GM10248 (cell line): ENCODE measurements at places on chromosomes 7 and 10.

GRCh38 chr10:88119160-88119559 is 255.7 kb downstream of the PTEN start:
- no peak for DNase-seq

DNA sequence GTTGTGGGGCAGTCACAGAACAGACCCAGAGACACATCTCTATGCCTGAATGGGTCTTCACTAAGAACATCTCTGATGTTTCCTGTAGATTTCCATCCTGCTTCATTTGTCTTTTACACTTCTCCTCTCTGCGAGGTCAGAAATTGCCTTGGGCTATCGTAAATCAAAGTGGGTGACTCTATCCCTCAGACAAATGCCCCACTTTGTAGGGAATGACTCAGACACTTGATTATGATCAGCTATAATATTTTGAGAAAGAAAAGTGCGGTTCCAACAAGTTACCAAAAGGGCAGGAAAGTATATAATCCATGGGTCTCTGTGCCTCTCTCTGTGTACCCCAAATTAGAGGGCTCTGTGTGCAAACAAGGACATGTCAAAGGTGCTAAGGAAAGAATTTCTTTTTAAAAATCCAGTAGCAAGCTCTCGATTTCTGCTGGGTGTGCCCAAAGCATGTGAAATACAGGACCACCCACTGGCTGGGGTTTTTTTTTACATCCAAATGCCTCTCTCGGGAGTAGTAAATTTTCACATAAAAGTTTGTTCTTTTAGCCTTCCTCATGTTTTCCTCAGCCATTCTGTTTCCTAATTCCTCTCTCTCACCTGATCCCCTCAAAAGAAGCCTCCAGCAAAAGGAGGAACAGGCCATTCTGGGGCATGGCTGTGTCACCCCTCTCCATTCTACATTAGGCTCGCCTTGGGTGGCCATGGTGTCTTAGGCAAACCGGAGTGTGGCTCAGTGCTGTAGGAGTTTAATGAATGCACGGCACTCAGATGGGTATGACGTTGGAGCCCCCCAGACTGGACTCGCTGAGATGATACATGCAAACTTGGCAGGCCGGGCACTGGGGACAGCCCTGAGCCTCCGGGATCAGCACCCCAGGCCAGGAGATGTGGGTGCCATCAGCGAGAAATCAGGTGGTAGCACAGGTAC is 6.3 kb upstream of the OPN4 start:
- no peak for DNase-seq

DNA sequence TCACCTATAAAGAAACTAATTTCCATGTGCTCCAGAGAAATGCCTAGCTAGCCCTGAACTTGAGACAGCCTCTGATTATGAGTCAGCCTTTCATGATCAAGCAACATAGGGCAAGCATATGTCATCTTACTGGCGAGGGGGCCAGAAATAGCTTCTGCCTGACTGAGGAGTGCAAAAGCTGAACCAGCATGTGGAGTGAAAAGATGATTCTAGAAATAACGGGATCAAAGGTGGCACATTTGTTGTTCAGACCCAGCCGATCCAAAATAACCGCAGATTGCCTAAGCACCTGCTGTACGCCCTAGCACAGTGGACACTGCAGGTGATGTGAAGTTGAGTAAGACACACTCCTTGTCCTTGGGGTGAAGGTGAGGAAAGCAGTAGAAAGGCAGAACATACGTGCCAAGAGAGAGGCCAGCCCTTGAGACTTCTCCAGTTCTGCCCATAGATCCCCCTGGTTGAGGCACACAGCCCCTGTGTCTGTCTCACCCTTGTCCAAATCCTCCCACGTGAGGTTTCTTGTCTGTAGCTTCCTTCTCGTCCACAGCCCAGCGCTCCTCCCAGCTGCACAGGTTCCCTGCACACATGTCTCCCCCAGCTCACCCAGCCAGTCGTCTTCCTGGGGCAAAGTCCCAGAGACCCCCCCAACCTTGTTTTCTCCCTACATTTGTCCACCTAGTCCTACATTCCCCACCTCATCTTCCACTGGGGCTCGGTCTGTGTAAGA is 2.8 kb upstream of the BCL7B start:
- peak; percentile 42 for DNase-seq

GRCh38 chr10:127854769-127855590 is 37.8 kb downstream of the CLRN3 start:
- DNase-seq = peak; percentile 41

DNA sequence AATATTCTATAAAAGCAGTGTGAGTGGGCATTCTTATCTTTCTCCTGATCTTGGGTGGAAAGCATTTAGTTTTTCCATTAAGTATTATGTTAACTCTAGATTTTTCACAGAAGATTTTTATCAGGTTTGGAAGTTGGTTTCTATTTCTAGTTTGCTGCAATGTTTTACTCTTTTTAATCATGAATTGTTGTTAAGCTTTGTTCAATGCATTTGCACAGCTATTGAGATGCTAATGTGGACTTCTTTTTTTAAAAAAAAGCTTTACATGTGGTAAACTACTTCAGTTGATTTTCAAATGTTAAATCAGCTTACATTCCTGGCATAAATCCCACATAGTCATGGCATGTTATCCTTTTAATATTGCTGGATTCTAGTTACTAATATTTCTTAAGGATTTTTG is 363.6 kb upstream of the NRP1 start:
- DNase-seq = no peak

DNA sequence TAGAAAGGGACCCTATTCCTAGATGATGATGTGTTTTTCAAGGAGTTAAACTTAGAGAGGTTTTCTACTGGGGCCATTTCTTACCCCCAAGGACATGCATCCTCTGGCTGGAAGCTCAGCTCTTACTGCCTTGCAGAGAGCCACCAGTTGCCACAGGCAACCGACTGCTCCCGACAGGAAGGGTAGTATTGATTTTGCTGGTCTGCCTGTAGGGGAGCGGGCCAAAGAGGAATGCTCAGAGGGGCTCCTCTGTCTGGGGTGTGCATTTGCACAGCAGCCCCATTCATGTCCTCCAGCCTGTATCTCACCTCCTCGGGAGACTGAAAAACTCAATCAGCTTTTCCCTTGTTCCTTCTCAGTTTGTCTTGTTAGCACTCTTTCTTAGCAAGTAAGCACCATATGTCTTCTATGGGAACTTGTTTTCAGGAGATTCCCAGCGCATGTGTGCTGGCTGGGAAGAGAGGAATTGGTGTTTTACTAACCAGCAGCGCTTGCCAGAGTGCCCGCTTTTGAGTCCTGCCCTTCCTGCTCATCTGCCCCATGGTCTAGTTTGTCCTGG is 739.0 kb upstream of the GALNT17 start:
- DNase-seq = no peak

DNA sequence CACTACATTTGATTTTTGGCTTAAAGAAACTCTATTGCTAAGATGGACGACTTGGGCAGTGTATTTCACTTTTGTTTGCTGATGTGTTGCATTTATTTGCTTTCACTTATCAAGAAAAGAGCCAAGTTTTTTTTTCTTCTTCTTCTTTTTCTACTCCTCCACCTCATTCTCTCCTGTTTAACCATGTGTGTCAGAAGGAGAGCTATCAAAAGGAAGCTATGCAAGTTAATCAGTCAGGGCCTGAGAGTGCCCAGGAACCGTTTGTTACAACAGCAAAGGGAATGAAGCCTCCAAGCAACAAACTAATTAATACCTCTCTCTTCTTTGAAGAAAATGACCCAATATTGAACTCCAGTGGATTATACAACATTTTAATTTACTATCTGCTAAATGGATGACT is 299.3 kb downstream of the GRM8 start:
- DNase-seq = no peak

GRCh38 chr10:43160046-43160920 is 22.0 kb downstream of the CSGALNACT2 start:
- DNase-seq = peak; percentile 11

DNA sequence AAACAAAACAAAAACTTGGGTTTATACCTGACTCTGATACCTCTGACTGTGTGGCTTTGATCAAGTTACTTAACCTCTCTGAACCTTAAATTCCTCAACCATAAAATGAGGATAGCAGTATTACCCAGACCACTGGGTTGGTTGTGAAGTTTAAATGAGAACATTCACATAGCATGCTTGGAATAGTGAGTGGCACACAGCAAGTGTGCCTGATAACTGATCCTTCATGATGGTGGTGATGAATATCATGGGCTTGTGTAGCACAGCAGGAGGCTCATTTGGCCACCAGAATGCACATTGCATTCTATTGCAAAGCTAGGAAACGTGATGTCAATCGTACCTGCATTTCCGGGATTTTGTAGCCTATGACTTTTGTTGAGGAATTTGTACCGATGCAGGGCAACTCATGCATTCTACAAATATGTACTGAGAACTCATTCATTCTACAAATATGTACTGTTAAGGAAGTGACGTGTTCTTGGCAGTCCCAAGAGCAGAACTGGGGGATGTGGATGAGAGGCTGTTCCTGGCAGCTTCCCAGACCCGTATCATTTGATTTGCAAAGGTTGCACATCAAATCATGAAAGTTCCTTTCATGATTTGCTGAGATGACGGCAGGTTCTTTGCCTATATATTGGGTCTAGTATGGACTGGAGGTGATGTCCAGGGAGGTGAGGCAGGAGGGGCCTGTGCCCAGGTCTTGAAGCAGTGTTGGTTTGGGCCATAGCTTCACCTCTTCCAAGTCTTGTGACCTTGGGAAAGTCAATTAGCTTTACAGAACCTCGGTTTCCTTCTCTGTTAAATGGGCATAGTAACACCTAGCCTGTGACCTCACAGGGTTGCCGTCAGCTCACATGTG is 94.6 kb upstream of the SMNDC1 start:
- no peak for DNase-seq

- DNase-seq = no peak
These were observed 1.8 kb upstream of the KCP start for GRCh38 chr7:128912281-128912680.

GRCh38 chr10:27446091-27446918 is 57.8 kb upstream of the RAB18 start:
- peak; percentile 14 for DNase-seq

GRCh38 chr10:517241-517830 is 172.1 kb downstream of the DIP2C start:
- DNase-seq = no peak

GRCh38 chr7:144834641-144835144 is 1.2 kb downstream of the TPK1 start:
- DNase-seq = peak; percentile 60

GRCh38 chr7:98651760-98652159 is 34.7 kb downstream of the NPTX2 start:
- no peak for DNase-seq

DNA sequence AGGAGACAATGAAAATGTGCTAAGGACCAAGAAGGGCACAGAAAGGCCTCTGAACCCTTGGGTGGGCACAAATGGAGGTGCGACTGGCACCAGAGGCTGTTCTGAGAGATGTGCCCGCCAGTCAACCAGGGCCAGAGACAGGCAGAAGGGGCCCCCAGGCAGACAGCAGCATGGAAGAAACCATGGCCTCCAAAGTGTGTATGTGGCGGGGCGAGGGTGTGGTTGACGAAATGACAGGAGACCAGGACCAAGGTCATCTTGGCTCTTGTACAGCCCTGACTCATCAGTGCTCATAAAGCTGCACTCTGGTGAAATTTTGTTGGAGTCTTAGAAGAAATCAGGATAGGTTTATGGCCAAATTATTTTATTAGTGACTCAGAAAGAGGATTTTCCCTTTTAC is 4.0 kb upstream of the MRPS24 start:
- no peak for DNase-seq

GRCh38 chr7:129741743-129742213 is 130.3 kb downstream of the NRF1 start:
- no peak for DNase-seq

GRCh38 chr10:104642658-104643302 is 1.7 kb downstream of the SORCS3 start:
- DNase-seq = no peak

DNA sequence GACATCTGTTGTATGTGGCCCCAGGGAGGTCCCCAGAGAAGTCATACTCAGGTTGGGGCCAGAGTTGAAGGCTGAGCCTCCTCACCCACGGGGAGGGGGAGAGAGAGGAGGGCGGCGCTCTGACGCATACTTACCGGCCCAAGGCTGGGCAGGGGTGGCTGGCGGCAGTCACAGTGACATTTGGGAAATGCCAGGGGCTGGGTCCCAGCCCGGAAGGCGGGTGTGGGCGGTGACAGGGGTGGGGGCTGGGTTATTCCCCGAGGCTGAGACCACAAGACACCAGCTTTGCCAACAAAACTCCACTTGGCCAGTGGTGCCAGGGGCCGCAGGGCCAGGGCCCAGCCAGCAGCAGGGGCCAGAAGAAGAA is 41.1 kb downstream of the RASGEF1A start:
- no peak for DNase-seq

- DNase-seq = no peak
These were observed 1.8 kb downstream of the SUFU start for GRCh38 chr10:102505462-102506115.

GRCh38 chr10:121721257-121721656 is 123.0 kb upstream of the FGFR2 start:
- no peak for DNase-seq

DNA sequence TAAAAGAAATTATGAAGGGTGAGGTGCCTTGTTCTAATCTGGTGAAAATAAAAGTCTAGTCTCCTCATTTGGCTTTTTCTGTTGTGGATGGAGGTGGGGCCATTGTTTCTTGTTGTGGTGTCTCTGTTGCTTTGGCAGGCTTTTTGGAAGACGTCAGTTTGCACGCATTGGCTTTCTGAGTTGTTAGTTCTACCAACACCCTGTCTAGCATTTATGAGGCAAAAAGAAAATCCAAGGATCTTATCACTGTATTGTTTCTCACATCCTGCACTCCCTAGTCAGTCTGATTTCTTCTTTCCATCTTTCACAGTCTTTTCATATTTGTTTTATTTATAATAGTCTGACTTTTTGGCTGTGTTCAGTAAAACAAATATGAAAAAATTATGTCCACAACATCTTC is 898.3 kb downstream of the REEP3 start:
- no peak for DNase-seq

DNA sequence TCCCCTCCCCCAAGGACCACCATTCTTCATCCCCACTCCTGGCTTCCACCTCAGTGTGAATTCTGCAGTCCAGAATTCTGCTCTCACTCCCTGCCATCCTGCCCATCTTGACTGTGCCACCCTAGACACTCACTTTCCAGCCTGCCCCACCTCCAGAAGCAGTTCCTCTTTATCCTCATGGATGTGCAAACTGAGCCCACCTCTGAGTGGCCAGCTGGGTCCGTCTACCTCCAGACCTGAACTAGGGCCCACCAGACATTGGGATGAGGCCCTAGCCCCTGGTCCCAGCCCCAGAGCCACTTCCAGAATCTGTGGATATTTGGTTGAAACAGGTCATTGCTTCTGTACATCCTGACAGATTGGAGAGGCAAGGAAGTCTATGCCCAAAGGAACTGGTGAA is 58.5 kb downstream of the GRID1 start:
- no peak for DNase-seq

GRCh38 chr10:510415-510881 is 179.0 kb downstream of the DIP2C start:
- no peak for DNase-seq

DNA sequence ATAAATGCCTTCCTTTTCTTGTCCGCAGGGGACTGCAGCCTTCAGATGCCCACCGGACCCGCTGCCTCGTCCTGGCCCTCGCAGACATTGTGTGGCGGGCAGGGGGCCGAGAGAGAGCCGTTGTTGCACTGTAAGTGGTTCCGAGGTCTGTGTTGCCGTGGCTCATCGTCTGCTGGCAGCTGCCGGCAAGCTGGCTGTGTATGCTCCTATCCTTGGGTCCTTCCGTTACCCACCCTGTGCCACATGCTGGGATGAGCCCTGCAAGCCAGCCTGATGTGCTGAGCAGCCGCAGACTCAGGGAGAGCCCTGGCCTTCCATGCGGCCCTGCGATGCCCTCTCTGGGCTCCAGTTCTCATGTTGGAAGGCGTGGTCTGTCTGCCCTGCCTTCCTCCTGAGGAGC is 61.2 kb upstream of the AQP1 start:
- no peak for DNase-seq
